ENCODE measurements at places on chromosomes 4 and X.

DNA sequence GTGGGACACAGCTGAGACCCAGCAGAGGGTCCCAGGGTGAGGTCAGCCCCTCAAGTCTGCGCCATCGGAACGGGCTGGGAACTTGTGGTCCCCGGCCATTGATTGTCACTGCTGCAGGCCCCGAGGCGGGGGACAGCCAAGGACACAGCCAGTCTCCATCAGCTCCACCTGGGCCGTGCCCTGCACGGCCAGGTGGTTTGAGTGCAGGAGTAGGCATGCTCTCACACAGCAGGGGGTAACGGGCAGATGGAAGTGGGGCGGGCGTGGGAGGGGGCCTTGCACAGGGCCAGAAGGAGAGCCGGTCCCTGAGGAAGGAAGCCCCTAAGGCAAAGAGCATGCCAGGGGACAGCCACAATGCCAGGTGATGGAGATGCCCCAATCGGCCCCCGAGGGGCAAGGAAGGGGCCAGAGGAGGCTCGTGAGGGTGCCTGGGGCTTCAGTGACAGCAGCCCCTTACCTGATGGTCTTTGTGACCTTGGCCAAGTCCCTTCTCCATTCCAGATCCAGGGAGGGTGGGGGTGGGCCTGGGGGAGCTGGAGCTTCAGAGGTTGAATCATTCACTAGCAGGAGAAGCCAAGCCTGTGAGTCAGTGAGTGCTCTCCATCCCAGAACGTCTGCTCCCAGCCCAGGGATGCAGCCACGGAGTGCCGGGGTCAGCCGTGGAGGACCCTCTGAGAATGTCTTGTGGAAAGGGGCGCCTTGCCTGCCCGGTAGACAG is 2.3 kb downstream of the ATP2B3 start:
- DNase-seq, result no peak

GRCh38 chr4:83305187-83305586 is 20.6 kb upstream of the COQ2 start:
- no peak for DNase-seq

- no peak for DNase-seq
These were observed 39.4 kb downstream of the SAT1 start for GRCh38 chrX:23822397-23822796.

DNA sequence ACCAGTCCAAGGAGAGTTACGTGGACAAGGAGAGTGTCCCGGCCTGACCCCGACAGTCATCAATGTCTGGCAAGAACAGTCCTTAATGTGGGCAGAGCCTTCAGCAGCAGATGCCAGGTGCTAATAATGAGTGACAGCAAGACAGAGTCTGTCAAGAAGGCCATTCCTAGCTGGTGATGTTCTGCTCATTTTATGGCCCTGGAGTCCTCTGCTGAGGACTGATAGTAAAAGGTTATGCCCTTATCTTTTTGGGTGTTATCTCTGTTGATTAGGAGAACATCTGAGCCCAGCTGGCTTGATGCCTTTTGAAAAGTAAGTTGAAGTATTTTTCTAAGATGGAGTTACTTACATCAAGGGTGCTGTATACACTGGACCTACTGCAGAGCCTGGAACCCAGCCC is 67.3 kb downstream of the SLC34A2 start:
- no peak for DNase-seq

DNA sequence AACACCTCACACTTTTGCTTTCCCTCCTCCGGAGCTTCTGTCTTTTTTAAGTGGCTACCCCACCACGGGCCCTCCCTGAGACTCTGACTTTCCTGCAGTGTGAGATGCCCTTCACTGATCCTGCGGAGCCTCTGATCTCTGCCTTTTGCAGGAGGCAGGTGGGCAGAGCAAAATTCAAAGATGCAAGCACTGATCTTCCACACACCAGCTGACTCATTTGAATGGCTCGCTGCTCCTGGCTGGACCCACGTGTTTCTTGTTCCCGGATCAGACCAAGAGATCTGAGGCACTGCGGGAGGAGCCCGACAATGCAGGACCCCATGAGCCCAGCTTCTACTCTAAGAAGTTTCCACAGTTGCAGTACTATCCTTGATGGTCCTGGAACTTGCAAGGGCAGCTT is 1607.9 kb upstream of the TENM3 start:
- no peak for DNase-seq

GRCh38 chr4:116639070-116639577 is 446.3 kb downstream of the TRAM1L1 start:
- no peak for DNase-seq

GRCh38 chr4:18973296-18973695 is 951.7 kb upstream of the LCORL start:
- no peak for DNase-seq

DNA sequence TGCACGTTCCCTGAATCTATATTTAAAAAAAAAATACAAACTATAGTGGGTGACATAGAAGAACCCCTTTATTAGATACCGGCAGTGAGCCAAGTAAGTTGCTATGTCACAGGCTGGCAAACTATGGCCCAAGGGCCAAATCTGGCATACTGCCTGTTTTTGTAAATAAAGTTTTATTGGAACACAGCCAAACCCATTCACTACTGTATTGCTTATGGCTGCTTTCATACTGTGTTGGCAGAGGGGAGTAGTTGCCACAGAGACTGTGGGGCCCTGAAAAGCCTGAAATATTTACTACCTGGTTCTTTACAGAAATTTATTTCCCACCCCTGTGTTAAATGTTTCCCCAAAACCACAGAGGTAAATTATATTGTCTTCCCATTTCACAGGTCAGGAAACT is 71.2 kb upstream of the EGFL6 start:
- no peak for DNase-seq

DNA sequence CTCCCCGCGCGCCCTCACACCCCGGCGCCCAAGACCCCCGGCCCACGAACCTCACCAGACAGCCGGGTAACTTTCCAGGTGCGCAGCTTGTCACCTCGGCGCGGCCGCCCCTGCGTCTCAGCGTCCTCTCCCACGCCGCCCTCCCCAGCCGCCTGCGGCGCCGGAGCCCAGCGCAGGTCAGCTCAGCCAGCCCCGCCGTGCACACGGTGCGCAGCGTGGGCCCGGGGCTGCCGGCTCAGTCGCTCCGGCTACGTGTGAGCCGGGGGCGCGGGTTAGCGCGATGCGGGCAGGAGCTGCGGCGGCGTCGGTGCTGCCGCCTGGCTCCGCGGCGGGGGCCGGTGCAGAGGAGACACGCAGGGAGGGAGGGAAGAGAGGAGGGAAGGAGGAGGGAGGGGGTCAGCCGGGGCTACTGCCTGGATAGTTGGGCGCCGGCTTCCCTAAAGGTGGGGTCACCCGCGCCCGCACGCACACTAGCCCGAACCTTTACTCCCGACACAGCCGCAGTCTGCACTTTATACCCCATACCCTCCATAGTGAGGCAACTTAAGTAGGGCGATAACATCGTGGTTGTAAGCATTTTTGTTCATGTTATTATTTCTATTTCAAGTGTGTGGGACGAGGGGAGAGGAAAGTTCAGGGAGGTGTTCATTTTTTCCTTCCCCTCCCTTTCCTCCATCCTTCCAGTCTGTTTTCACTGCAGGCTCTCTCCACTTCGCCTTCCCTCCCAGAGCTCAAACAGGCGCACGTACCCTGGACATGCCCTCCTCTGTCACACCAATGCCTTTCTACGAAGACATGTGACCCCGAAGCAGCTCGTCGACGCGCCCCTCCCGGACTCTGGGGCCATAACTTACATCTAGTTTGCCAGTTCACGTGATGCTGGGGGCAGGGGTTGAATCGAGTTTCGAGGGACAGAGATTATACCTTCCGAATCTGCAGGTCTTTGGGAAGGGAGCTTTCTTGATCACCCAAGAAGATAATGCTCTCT is at the start of gene PRKG2:
Gene PRKG2, minus strand, starts transcription at position 342 of the 988 bp plus-strand sequence. CDS start 10,175 bp downstream, outside the sequence.
- DNase-seq, result no peak

DNA sequence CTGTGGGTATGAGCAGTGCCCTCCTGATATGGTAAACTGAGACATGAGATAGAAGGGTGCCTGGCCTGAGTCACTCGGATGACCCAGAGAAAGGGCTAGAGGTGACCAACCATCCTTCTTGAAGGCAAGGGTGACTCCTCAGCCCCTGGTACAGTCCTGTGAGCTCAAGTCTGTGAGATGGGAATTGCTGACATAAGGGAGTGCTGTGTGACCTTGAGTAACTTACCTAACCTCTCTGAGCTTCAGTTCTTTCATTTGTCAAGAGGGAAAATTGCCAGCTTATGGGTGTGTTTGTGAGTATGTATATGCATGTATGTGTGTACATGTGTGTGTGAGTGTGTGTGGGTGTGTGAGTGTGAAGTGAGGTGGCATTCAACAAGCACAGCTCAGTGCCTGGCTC is 210.4 kb upstream of the PSAPL1 start:
- no peak for DNase-seq

DNA sequence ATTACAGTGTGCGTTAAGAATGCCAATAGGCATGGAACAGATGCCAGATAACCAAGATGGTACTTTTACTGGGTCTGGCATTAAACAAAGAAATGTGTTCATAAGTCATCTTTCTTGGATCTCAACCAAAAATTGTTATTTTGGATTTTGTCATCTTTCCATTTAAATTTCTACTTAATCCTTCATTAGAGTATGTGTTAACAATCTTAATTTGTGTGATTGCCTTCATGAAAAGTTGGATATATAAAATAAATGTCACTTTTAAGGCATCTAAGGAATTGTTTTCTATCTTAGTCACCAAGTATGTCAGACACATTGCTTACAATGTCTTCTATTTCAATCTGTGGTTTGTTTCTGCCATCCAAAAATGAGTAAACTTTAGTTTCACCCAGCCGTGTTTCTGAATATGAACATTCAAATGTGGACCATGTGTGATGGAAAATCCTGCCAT is 87.5 kb downstream of the PALLD start:
- no peak for DNase-seq

All from skeletal muscle cell (primary cell).